HCT116 (cell line): ENCODE measurements at places on chromosomes 5 and 9.

DNA sequence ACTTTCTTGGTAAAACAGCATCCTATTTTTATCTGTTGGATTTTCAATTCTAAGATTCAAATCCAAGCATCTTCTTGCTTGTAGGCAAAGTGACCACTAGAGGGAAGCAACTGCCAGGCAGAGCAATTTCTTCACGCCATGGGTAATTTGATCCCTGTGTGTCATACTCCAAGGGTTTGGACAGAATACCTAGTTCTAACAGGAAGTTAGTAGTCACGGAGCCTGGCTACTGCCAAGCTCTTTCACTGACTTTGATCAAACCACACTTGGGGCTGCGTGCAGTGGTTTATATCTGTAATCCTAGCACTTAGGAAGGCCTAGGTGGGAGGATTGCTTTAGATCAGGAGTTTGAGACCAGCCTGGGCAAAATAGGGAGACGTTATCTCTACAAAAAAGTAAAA is 473.6 kb upstream of the TNC start:
- DNase-seq, result peak; percentile 84

DNA sequence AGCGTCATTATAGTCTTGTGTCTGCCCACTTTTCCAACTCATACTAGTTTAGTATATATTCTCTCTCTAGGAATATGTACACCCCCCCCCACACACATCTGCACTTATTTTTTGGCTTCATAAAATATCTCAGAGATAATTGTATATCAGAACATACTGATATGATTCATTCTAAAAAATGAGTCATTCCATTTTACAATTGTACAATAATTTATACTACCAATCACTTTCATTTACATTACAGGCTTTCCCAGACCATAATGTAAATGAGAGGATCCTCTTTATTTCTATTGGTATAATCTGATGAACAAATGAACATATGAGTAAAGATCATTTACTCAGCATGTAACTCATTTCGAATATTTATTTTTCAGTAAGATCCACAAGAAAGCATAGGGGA is 1842.9 kb upstream of the C9orf72 start:
- DNase-seq, result no peak

GRCh38 chr9:37027582-37028419 is 6.3 kb downstream of the PAX5 start:
- peak; percentile 92 for DNase-seq

- DNase-seq, result no peak
Observed at GRCh38 chr9:117545846-117546245, 131.0 kb upstream of the ASTN2 start.

DNA sequence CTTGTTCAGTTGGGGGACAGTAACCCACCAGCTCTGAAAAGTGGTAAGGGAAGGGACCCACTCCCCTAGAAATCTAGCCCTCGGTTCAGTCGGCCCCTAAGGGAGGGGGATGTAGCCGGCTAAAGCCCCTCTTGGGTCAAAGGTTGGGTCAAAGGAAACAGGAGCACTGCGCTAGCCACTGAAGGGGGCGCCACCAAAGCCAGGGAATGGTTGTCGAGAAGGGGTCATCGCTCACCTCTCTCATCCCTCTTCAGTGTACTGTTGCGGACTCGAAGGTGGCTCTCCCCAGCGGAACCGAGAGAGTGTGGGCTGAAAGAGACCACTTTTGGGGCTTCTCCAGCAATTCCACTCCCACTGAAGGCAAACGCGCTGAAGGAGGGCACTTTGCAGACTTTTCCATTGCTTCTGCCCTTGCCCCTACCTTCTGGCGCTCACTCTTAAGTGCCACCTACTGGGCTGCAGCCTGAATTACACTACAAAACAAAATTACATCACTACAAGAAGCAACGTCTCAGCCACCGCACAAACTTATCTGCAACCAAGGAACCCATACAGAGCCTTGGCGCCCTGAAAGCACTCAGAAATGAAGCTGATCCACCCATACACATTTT is 396.9 kb downstream of the PDE4D start:
- no peak for DNase-seq

DNA sequence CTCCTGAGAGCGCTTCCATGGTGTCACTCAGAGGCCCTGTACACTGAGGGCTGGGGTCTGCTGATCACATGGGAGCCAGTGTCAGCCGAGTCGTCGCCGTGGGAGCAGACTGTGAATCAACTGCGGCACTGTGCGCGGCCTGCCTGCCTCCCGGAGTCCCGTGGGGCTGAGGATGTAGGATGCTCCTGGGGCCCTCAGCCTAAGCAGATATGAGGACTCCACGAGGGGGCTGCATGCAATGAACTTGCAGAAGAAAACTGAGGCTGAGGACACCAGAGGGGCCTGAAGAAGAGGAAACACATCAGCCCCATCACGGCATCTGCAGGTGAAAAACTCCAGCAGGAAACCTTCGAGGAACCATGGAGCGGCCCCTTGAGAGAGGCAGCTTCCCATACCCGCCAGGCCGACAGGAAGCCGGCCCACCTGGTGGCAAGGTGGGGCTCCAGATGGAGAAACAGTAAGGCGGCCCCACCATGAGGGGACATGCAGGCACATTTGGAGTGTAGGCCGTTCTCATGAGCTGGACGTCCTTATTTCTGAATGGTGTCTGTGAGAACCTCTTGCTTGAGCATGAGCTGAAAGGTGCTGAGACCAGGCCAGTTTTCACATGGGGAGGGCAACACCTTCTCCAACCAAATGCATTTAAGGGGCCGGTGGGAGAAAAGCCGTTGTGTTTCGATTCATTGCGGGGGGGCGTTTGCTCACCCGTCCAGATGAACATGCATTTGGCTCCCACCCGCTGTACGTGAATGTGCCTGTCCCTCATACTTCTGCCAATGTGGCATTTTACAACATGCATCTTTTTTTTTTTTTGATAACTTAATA is 35.2 kb upstream of the ADAMTS2 start:
- no peak for DNase-seq

GRCh38 chr5:103393101-103393754 is 134.7 kb downstream of the MACIR start:
- no peak for DNase-seq

DNA sequence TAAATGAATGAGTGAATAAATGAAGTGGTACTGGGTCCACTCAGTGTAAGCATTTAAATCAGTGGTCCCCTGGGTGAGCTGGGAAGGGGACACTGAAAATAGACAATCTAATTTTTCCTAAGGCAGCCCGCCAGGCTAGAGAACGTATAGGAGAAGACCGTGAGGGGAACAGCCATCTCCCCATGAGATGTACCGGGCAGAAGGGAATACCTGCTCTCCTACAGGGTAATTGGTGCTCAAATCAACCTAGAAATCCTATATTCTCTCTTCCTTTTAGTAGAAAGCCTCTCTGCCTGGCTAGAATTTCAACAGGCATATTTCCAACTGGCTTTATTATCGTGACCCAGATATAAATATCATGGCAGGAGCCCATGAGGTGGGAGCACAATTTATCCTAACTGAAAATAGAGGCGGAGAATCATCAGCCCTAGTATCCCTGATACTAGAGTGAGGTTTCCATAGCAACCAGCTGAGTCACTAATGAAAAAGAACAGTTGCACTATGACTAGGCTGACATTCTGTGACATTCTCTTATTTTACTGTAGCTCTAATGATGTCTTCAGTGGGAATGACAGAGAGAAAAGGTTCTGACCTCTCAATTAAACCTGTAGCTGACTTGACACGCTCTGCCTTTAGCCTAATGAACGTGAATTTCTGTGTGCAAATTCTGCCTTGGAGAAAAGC is 96.5 kb upstream of the CAST start:
- DNase-seq, result no peak

DNA sequence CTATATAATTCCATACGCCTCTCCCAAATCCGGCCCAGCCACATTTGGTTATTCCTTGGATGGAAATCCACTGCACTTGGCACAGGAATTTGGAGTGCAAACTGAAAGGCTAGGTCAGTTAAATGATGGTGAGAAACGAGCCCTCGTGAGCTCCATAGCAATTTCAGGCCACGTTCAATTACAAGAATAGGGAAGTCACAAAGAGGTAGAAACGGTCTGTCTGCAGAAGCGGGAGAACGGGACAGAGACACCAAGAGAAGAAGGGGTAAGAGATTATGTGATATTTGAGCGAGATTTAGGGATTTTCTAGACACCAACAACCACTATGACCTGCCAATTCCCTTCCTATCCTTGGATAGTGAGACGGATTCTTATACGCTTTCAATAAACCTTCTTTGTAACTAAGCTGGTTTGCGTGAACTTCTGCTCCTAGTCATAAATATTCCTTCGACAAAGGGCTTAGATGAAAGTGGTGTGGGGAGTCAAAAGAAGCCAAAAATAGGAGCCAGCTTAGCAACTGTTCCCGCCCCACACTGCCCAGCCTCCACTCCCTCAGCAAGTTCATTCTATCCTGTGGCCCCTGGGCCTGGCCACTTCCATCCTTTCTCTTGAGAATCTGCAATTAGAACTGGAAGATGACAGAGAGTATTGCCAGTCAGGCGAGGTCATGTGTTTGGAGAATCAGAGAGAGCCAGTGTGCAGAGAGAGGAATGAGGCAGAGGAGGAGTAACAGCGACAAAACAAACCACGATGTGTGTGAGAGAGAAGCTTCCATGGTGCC is 118.4 kb downstream of the ZNF608 start:
- DNase-seq, result no peak

DNA sequence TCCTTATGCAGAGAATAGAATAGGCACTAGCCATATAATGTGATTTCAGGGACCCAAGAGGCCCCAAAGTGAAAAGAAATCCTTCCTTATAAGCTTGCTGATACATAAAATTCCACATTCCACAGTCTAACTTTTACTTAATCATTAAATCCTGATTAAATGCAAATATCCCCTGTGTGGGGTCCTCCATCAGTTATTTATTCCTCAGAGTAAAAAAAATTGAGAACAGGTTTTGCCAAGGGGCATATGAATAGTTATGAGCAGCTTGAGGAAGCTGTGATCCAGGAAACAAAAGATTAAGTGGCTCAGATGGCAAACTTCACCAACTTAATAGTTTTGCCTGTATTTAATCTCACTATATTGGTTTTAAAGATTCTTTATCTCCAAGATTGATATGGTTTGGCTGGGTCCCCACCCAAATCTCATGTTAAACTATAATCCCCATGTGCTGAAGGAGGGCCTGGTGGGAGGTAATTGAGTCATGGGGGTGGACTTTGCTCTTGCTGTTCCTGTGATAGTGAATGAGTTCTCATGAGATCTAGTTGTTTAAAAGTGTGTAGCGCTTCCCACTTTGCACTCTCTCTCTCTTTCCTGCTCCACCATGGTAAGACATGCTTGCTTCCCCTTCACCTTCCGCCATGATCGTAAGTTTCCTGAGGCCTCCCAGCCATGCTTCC is 324.9 kb downstream of the NPR3 start:
- no peak for DNase-seq

- DNase-seq, result no peak
Observed at GRCh38 chr5:87354496-87354895, 58.2 kb downstream of the CCNH start.

- no peak for DNase-seq
Observed at GRCh38 chr9:25861421-25861820, 183.2 kb upstream of the TUSC1 start.

DNA sequence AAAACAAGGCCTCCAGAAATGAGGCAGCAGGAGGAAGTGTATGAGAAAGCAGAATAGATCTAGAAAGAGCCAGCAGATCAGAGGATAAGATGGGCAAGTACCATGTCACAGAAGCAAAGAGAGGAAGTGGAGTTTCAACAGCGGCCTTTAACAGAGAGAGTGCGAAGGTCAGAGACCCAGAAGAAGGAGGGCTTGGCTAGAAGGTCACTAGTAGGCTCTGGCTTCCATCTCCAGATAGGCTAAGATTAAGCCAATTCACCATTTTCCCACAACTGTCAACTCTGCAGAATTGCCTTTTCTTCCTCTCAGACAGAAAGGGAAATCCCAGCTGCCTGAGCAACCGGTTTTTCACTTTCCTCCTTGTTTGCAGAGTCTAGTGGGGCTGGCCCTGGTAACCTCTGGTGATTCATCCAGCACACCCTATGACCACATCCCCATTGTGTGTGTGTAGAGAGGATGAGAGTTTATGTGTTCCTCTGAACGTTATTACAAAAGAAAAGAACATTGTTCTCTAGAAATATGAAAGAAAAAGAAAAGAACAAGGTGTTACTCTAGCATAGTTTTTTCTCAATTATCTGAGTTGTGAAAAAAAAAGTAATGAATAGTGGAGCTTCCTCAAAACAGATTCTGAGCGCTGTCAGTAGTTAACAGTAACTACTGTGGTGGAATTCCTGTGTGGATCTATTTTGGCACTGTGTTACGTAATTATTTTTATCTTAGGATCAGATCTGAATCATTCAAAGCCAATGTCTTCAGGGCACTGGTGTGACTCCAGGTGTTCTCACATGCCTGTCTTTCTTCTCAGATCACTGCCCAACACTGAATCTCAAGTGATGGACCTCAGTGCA is 220.4 kb downstream of the ARRDC3 start:
- DNase-seq, result peak; percentile 51

- DNase-seq, result no peak
Observed at GRCh38 chr5:139696894-139697658, 48.9 kb downstream of the CXXC5 start.

DNA sequence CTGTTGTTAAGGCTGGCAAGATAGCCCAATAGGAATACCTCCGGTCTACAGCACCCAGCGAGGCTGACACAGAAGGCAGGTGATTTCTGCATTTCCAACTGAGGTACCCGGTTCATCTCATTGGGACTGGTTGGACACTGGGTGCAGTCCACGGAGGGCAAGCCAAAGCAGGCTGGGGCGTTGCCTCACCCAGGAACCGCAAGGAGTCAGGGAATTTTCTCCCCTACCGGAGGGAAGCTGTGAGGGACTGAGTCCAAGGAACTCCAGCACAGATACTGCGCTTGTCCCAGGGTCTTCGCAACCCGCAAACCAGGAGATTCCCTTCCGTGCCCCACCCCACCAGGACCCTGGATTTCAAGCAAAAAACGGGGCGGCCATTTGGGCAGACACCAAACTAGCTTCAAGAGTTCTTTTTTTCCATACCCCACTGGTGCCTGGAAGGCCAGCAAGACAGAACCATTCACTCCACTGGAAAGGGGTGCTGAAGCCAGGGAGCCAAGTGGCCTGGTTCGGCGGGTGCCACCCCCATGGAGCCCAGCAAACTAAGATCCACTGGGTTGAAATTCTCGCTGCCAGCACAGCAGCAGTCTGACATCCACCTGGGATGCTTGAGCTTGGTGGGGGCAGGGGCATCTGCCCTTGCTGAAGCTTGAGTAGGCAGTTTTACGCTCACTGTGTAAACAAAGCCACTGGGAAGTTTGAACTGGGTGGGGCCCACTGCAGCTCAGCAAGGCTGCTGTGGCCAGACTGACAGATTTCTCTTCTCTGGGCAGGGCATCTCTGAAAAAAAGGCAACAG is 647.2 kb downstream of the BNC2 start:
- no peak for DNase-seq

- no peak for DNase-seq
Observed at GRCh38 chr5:61386045-61386800, 54.2 kb downstream of the ZSWIM6 start.

DNA sequence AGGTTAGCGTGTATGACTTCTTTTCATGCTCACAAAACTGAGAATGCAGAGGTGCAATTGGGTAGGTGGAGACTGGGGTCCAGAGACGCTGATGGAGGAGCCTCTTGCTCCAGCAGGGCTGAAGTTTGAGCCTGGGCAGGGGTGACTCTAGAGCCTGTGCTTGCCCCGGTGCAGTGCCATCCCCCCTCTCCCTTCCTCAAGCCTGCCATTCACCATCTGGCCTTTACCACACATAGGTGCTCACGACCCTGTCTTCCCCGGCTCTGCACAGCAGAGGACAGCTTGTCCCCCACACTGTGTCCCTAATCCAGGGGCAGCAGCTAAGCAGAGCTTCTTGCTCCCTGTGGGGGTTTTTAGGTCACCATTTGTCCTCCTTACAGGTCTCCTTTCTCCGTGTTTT is 86.5 kb downstream of the DAP start:
- DNase-seq, result no peak

- no peak for DNase-seq
Observed at GRCh38 chr5:127085371-127085770, 12.1 kb upstream of the C5orf63 start.
